ENCODE measurements at places on chromosomes 7 and 10.
A peak's percentile ranks its signal among the peaks of the same experiment; 100 is the strongest.

- no peak for DNase-seq
Observed at GRCh38 chr7:50822706-50823105, 40.0 kb upstream of the GRB10 start.

DNA sequence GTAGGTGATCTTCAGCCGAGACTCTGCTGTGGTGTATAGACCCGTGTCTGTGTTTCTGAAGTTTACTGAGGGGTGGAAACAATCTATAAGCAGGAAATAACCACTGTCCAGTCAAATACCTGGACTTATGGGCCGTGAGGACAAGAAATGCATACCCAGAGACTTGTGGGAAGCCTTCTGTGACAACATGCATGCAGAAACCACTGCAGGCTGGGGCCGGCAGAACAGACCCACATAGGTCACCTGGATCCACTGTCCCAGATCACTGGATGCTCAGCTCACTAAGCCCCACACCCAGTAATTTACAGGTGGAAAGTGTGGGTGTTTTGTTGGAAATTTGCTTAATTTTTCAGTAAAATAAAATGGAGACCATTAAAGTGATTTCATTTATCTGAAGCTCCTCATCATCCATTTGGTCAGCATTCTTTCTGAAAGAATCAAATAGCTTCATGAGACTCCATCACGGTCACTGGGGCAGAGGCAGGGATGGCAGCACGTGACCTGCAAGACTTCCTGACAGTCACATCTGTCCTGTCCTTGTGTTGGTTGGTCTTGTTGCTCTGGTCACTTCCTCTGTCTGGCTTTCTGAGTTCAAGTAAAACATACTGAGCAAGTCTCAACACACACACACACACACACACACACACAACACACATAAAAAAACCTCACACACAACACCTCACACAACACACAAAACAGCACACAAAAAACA, 108.3 kb downstream of the TNS3 start:
- peak; percentile 21 for DNase-seq

DNA sequence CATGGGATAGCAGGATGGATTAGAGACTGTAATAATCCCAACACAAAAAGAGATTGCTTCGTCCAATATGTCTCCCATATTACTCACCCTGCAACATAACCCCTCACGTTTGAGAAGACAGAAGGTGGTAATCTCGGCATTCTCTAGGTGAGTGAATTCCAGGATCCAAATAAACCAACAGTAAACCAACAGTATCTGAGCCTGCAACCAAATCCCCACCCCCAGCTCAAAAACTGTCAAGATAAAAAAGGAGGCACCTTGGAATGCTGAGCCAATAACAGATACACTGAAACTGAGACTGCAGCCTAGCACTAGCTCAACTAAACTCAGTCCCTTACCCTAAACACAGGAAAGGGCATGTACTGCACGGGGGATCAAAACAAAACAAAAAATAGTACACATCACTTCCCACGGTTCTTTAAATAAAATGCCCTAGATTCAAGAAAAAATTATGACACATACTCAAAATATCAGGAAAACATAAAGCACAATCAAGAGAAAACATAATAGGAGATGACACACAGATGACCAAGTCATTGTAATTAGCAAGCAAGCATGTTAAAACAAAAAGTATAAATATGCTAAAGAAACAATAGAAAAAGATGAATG, 28.0 kb downstream of the IPMK start:
- DNase-seq: no peak

- DNase-seq: no peak
Observed at GRCh38 chr7:93823621-93824020, 66.9 kb downstream of the TFPI2 start.

Data from NCI-H69 (cell line).